Activated CD4-positive, CD25-positive, alpha-beta regulatory T cell (primary cell): ENCODE measurements at places on chromosomes 6 and 20.

DNA sequence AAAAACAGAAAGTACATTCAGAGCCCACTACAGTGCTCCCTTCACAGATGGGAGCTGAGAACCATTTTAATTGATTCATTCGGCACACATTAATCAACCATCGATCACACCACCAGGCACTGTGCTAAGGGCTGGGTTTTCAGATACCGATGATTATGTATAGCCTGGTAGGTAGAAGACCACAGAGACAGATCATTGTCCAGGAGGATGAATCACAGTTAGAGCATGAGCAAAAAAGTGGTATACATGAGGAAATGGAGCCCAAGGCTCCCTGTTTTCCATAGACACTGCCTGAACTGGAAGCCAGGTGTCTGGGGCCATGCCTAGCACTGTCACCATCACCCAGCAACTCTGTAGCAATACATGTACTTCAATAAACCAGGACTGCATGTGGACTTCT, 9.0 kb upstream of the PRDM1 start:
- DNase-seq: no peak

- no peak for DNase-seq
These were observed 149.4 kb downstream of the PHF3 start for GRCh38 chr6:63785006-63785405.

DNA sequence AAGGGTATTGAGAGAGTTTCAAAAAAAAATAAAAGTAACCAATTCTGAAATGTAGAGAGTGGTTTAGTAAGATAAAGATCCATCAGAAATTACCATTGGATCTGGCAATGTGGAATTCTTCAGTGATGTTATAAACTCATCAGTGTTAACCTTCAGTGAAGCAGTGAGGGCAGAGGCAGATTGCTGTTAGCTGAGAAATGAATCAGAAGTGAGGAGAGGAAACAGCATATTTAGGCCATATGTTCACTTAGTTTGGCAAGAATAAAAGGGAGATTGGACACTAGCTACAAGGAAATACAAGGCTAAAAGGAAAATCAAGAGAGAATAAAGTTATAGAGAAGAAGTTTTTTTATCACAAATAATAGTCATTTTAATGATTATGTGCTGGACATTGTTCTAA, 9.6 kb downstream of the KCNQ5 start:
- no peak for DNase-seq

DNA sequence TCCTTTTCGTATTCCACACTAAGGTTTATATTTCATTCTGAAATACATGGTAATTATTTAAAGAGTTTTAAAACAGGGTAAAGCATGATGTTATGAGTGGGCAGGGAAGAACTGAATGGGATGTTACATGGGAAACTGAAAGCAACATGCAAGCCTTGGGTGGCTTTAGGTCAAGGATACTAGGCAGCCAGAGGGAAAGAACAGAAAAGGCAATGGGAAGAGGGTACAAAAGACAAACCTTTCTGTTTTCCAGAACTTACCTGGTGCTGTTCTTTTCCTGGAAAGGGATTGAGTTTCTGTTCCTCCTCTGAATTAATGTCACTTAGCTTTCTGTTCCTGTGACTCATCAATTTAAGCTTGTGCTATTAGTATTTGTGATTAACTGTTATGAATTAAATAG, 71.2 kb upstream of the SMIM8 start:
- no peak for DNase-seq

- no peak for DNase-seq
These were observed 14.0 kb downstream of the HIVEP1 start for GRCh38 chr6:12026120-12026519.

DNA sequence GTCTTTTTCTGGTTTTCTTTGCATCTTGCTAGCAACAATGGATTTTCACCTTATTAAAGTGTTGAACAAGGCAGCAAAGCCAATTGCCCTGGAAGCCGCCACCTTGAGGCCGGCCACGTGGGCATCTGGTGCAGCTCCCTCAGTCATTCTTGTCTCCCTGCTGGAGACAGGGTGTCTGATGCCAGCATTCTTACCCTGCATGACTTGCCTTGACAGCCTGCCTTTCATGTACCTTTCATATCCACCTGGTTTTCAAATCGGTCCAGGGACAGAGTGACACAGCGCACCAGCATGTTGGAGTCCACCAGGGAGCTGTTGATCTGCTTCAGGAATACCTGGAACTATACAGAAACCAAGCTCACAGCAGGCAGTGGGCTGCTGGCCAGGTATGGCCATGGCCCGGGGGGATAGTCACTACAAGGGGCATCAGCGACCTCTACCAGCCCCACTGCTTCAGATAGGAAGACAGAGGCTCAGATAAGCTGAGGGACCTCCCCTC, 49.8 kb downstream of the MYH7B start:
- no peak for DNase-seq

- no peak for DNase-seq
These were observed 43.8 kb upstream of the XRN2 start for GRCh38 chr20:21259346-21259745.

- no peak for DNase-seq
These were observed 9.1 kb upstream of the ARMC2 start for GRCh38 chr6:108839083-108839642.

DNA sequence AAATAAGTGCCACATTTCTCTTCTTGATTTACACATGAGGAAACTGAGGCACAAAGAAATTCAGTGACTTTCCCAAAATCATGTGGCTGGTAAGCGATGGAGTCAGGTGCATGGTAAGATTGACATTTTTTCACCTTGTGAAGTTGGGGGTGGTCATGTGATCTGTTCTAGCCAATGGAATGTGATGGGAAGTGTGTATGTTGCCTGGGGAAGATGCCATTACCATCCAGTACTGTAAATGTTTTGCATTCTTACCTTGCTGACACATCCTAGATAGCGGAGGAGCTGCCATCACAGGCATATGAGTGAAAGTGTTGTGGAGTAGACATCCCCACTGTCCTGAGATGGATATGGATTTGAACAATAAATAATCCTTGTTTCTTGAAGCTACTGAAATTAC, 499.6 kb upstream of the SULF2 start:
- DNase-seq: no peak

DNA sequence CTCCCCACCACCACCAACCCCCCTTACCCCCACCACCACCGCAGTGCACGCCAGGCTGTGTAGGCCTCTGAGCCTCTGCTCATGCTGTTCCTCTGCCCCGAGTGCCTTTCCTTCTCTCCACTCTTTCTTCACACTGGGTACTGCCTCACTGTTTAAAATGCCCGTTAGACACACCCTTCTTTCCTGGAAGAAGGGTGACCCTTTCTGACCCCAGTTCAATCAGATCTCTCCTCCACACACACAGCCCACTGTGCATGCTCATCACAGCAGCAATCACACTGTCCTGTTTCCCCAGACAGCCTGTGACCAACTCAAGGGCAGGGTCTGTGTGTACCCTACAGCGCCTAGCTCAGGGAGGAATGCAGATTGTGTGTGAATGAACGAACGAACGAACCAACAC, 10.0 kb downstream of the TMEM74B start:
- DNase-seq: no peak

GRCh38 chr6:6518631-6519427, 69.7 kb upstream of the LY86 start:
- no peak for DNase-seq

DNA sequence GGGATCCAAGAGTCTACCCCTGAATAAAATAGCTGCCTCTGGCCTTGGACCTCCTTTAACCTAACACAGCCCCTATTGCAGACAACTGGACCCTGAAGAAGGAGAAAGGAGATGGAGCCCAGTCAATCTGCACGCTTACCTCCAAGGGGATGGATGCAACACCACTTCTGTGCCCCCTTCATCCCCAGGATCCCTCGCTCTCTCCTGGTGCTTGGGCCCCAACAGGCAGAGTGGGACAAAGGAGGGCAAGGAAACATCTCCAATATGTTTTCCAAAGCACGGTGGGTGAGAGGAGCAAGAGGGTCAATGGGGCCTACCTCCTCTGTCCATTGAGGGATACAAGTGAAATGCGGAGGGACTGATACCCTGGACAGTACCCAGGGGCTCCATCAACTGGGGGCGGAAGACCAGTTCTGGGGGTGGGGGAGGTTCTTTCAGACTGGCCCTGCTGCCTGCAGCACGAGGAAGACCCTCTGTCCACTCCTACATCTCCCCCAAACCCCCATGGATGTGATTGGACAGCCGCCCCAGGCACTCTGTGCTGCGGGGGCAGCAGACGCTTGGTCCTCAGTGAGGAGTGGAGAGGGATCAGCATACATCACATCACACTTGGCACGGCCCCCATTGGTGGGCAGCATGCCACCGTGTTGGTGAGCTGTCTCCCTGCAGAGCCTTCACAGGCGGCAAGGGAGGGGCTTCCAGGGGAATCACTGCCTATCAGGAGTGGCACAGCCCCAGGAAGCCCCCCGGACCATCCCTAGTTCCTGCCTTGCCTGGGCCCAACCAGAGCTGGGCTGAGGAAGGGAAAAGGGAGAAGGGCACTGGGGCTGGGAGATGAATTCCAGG, 70.6 kb downstream of the MRPL14 start:
- no peak for DNase-seq

DNA sequence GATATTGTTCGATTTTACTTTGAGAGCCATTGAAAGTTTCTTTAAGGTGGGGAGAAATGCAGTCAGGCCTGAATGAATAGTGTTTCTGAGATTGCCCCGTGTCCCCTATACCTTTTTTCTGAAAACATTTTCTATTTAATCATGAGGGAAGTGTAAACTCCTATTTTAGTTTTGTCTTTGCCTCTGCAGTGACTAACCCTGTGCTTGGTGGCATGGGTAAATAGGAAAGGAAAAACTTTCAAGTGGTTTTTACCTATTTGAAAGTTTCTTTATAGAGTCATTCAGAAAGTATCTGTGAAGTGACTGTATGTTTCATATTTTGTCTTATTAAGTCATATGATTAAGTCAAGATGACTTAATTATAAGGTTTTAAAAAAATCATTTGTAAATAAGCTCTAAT, 14.5 kb downstream of the SNRNP48 start:
- DNase-seq: no peak

DNA sequence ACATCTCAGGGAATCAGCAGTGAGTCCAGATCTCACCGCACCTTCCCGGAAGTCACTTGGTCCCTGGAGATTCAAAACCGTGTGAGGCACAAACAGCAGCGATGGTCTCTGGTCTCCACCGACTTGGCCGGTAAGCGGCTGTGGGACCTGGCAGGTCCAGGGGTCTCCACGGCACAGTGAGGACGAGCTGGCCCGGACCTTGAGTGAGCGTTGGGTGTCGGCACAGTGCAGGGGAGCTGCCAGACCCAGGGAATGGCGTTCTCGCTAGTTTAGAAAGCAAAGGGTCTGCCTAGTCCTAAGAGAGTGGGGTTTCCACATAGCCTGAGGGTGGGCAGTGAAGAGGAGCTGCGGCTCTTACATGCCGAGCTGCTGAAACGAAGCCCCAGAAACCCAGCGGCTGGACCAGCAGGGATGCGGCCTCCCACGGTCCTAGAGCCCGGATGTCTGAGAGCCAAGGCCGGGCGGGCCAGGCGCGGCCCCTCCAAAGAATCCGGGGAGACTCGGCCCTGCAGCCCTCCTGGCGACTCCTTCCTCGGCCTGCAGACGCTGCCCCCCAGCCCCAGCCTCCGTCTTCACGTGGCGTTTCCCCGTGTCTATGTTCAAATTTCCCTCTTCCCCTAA, 185.0 kb downstream of the ERMARD start:
- DNase-seq: no peak

DNA sequence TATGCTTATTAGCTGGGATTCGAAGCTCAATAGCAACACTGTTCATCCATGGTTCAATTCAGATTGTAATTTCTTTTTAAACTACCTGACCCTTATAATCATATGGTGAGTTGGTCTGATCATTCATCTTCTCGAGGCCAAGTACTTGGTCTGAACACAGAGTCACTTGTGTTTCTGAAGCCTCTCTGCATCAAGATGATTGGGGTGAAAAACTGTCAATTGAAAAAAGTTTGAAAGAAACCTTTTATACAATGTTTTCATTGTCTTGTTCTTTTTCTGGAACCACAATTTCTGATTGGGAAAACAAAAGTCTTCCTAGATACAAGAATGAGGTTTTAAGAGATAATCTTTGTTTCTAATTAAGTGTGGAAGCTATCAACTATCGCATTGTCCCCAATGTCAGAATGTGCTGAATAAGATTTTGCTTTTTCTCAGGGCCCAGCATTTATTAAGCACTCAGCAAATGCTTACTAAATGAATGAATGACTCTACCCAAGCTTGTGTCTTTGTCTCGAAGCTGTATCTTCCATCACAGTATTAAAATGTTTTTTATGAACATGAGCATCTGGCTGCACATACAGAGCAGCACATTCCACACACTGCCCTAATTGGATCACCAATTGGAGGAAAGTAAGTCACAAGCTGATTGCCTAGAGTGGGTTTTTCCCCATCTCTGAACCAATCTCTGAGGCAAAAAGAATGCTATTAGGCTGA, 45.0 kb upstream of the MOXD1 start:
- no peak for DNase-seq

DNA sequence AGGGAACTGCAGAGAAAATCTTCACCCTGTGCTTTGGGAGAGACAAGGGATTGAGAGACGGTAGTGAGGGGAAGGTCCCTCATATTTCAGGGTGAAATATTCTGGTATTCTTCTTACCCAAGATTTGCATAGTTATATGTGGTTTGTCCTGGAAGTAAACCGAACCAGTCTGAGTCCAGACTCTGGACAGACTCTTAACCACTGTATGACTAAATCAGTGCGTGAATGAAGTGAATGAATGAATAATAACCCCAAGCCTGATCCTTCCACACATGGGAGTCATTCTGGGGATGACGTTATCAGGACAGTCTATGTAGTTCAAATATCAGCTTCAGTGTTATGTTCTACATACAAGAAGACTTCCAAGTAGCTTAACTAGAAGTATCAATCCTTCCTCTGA, 690.7 kb downstream of the KIF16B start:
- no peak for DNase-seq

- DNase-seq: no peak
These were observed 40.1 kb downstream of the VSTM2L start for GRCh38 chr20:37943033-37943432.

DNA sequence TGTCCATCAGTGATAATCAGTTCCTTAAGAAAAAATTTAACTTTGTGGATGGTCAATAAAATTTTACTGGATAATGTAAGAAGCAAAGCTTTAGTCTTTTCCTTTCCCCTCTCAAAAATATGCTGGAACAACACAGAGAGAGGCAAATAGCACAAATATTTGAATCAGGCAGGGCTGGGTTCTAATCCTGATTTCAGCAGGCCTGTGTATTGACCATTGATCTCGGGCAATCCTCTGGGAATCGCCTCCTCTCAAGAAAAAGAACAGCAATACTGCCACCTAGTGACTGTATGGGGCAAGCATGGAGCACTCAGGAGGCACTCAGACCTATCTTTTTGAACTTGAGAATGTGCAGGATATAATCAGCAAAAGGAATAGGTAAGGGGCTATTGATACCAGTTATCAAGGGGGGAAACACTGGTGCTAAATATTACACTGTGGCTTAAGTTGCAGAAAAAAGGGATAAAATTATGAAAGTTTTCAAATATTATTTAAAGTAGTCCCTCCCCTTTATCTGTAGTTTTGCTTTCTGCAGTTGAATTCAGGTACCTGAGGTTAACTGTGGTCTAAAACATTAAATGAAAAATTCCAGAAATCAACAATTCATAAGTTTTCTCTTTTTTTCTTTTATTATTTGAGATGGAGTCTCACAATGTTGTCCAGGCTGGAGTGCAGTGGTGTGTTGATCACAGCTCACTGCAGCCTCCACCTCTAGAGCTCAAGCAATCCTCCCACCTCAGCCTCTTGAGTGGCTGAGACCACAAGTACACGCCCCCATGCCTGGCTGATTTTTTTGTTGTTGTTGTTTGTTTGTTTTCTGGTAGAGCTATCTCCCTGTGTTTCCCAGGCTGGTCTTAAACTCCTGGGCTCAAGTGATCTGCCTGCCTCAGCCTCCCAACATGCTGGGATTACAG, 91.8 kb upstream of the NHSL1 start:
- no peak for DNase-seq

- no peak for DNase-seq
These were observed 182.5 kb downstream of the GMPR start for GRCh38 chr6:16420715-16421461.

GRCh38 chr6:811831-812230, 118.9 kb upstream of the EXOC2 start:
- no peak for DNase-seq
